Gastroesophageal sphincter (tissue), 4 donors: ENCODE measurements at places on chromosomes 13 and 19.

GRCh38 chr19:55681131-55682092, 6.4 kb downstream of the EPN1 start:
- peaks cover 90% of the 10 kb centered on the region for H3K36me3 ChIP-seq
- H3K4me1 ChIP-seq, result peaks cover 12% of the 10 kb centered on the region
- no peaks in the 10 kb centered on the region for H3K27me3 ChIP-seq
- H3K27ac ChIP-seq, result no peak overlapping the region

GRCh38 chr13:73325723-73326558, 267.1 kb downstream of the KLF5 start:
- no peak overlapping the region for H3K27ac ChIP-seq
- ATAC-seq, result no peak
- H3K27me3 ChIP-seq, result no peaks in the 10 kb centered on the region
- no peaks in the 10 kb centered on the region for H3K36me3 ChIP-seq
- H3K4me1 ChIP-seq, result no peaks in the 10 kb centered on the region

GRCh38 chr19:38502410-38503076, 69.1 kb downstream of the RYR1 start:
- ATAC-seq, result no peak
- H3K27ac ChIP-seq, result no peak overlapping the region
- no peaks in the 10 kb centered on the region for H3K36me3 ChIP-seq

DNA sequence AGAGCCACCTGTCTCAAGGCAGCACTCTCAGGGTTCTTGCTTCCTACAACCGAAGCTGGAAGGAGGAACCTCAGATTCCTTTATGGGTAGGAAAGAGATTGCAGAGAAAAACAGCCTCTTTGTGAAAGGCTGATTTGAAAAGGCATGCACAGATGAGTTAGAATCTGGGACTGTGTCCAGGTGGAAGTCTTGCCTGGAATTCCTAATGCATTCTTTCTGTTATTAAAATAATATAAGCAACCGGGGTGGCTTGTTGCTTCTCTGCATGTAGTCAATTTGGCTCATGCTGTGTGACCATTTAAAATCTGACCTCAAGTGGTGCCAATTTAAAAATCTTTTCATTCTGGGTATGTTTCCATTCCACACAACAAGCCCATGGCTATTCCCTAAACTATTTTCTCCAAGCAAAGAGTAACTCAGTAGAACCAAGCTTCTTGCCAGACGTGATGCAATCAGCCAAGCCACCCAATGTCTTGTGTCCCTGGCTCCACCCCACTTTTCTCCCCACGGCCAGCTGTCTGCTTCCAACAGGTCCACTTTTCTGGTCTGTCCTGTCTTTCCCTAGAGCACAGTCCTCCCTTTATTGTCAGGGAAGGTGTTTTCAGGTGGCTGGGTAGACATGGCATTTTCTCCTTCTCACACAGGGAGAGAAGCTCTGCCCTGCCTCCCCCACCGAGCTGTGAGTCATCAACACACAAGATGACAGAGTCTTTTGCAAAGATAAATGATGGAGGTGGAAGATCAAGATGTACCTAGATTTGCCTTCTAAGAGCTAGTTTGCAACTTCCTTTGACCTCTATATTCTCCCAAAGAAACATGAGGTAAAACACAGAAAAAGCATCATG, 394.3 kb downstream of the FOXO1 start:
- peak overlapping the region; percentile 87 for H3K27ac ChIP-seq
- H3K4me1 ChIP-seq, result peaks cover 42% of the 10 kb centered on the region
- ATAC-seq, result peak; percentile 85

DNA sequence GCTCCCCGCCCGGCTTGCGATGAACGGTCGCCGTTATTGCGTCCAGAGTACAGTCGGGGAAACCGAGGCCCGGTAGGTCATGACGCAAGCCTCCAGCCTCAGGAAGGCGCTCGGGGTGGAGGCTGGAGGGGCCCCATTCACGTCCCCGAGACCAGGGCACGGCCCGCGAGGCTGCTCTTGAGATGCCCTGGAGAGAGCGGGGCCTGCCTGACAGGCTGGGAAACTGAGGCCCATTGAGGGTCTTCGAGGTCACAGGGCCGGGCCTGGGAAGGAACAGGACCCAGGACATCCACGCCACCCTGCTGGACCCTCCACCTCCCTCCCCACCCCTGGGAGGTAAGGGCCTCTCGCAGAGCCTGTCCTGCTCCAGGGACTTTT, 367 bp downstream of the NDUFS7 start:
- H3K27ac ChIP-seq, result peak overlapping the region; percentile 78
- no peaks in the 10 kb centered on the region for H3K4me1 ChIP-seq
- no peaks in the 10 kb centered on the region for H3K27me3 ChIP-seq
- H3K4me3 ChIP-seq, result peak overlapping the region; percentile 98
- no peak for ATAC-seq

DNA sequence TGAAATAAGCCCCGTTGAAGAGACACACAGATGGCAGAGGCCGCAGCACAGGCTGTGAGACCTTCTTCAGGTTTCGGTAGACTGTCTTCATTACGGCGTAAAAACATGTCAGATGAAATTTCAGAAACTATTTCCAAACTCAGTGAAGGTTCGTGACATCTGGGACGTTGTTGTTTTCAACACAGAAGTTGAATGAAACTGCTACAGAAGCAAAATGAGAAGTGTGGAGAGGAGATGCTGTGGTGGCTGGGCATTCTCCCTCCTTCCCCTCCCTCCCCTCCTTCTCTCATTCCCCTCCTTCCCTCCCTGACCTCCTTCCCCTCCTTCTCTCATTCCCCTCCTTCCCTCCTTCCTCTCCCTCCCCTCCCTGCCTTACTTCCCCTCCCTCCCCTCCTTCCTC, 113.6 kb downstream of the ATP11A start:
- ATAC-seq, result no peak
- no peak overlapping the region for H3K27ac ChIP-seq
- H3K36me3 ChIP-seq, result peaks cover 21% of the 10 kb centered on the region
- H3K27me3 ChIP-seq, result no peaks in the 10 kb centered on the region

GRCh38 chr19:8571006-8571411, 6.2 kb downstream of the MYO1F start:
- H3K4me1 ChIP-seq, result no peaks in the 10 kb centered on the region
- no peak overlapping the region for H3K4me3 ChIP-seq
- no peak overlapping the region for H3K27ac ChIP-seq

- peaks cover 4% of the 10 kb centered on the region for H3K36me3 ChIP-seq
- no peaks in the 10 kb centered on the region for H3K27me3 ChIP-seq
- no peak for ATAC-seq
These were observed 14.1 kb downstream of the ZNF808 start for GRCh38 chr19:52541608-52542007.

DNA sequence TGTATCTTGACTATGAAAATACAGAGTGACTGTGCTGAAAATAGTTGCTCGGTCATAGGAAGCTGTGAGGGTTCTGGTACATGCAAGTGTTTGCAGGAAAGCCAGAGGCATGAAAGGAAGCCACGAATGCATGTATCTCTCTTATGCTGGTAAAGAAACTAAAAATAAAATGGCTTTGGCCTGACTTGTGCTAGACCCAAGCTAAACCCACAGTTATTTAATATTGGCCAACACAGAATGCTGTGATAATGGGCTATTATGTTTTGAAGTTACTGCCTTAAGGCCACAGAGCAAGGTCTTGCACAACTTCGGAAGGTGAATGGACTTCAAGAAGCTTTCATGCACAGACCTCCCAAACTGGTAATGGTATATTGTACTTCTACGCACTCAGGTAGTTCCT, 518.2 kb upstream of the HTR2A start:
- ATAC-seq, result no peak
- no peaks in the 10 kb centered on the region for H3K27me3 ChIP-seq
- no peaks in the 10 kb centered on the region for H3K36me3 ChIP-seq
- no peak overlapping the region for H3K27ac ChIP-seq

DNA sequence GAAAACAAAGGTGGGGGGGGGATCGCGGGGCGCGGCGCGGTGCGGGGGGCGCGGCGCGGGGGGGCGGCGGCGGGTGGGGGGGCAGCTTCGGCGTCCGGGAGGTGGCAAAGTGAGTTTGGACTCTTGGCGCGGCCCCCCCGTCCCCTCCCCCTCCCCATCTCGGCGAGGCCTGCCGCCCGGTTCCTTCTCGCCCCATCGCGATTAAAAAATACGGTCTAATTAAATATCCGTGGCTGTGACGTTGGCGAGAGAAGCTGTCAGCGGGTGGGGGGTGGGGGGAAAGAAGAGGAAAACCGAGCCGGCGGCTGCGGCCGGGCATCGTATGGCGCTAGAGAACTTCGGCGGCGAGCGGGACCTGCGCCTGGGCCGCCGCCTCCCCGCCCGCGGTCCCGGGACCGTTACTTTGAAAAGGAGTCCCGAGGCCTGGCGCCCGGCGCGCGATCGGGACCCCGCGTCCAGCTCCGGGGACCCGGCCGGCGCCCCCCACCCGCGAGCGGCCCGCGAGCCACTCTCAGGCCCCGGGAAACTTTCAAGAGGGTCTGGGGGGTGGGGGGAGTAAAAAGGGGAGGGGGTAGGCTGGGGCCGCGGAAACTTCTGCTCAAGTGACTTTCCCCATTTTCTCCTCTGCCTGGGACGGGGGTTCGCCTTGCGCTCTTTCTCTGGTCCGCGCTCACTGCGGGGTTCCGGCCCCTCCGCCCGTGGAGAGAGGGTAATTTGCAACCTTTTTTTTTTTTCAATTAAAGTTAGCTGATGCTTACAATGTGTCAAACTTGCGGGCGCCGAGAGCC, 146.3 kb upstream of the ZNF536 start:
- H3K4me1 ChIP-seq, result peaks cover 20% of the 10 kb centered on the region
- no peak for ATAC-seq
- peaks cover 97% of the 10 kb centered on the region for H3K27me3 ChIP-seq
- H3K36me3 ChIP-seq, result no peaks in the 10 kb centered on the region
- peak overlapping the region; percentile 74 for H3K4me3 ChIP-seq
- H3K27ac ChIP-seq, result peak overlapping the region; percentile 75

DNA sequence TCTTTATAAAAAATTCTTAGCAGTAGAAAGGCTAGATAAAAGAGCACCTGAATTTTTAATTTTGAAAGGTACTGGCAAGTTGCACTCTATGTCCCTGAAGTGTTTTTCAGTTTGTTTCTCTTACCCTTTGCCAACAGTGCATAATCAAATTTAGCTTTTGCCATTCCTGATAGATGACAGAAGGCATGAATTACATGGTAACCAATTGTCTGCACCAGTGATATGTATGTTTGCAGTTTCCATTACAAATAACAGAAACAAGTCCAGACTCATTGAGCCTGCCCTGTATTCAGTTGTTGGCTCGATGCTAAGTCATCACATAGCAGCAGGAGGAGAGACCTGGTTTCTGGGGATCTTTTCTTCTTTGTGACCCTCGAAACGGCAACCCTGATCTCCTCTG, 309.8 kb downstream of the DNAJC15 start:
- no peak for ATAC-seq
- H3K4me3 ChIP-seq, result no peak overlapping the region
- H3K27ac ChIP-seq, result no peak overlapping the region
- H3K4me1 ChIP-seq, result no peaks in the 10 kb centered on the region
- no peaks in the 10 kb centered on the region for H3K27me3 ChIP-seq

DNA sequence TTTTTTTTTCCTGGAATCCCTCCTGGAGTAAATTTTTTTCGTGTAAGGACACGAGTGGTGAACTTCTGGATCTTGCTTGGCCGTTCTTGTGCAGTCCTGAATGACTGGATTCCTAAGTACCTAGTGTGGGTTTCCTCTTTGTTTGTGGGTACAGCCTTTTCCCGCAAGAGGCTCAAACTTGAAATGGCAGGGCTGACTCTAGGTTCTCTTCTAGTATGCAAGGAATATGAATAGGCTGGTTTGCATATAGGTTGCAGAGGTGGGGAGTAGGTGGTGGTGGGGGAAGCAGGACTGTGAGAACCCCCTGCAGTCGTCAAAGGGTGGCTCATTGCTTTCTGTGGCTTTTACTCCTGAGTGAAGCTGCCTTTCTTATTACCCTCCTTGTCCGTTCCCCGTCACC, 13.6 kb downstream of the UBAC2 start:
- no peaks in the 10 kb centered on the region for H3K27me3 ChIP-seq
- H3K4me3 ChIP-seq, result no peak overlapping the region

GRCh38 chr13:77492982-77493381, 42.5 kb upstream of the SCEL start:
- ATAC-seq, result peak; percentile 50
- no peak overlapping the region for H3K27ac ChIP-seq

DNA sequence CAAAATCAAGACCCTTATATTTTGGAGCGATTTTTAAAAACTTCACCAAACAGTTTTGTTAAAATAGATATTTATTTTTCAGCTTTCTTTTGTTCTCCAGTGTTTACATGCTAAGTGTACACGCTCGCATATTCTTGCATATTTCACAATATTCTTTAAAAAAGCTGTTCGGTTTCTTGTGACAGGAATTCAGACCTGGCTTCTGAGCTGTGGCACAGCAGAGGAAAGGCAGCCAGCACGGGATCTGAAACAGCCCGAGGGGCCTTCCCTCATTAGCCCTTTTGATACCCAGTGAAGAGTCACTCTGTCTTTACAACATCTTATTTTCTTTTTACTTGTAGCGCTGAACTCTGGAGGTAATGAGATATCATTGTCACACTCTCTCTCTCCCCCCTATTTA, 234.0 kb downstream of the B3GLCT start:
- H3K4me3 ChIP-seq, result no peak overlapping the region
- no peaks in the 10 kb centered on the region for H3K4me1 ChIP-seq
- no peak for ATAC-seq
- H3K27ac ChIP-seq, result no peak overlapping the region
- no peaks in the 10 kb centered on the region for H3K27me3 ChIP-seq
- no peaks in the 10 kb centered on the region for H3K36me3 ChIP-seq

- H3K27ac ChIP-seq, result peak overlapping the region; percentile 73
- peak overlapping the region; percentile 65 for H3K4me3 ChIP-seq
- H3K4me1 ChIP-seq, result peaks cover 24% of the 10 kb centered on the region
- no peaks in the 10 kb centered on the region for H3K36me3 ChIP-seq
These were observed 764 bp downstream of the CLEC11A start for GRCh38 chr19:50723735-50724521.

DNA sequence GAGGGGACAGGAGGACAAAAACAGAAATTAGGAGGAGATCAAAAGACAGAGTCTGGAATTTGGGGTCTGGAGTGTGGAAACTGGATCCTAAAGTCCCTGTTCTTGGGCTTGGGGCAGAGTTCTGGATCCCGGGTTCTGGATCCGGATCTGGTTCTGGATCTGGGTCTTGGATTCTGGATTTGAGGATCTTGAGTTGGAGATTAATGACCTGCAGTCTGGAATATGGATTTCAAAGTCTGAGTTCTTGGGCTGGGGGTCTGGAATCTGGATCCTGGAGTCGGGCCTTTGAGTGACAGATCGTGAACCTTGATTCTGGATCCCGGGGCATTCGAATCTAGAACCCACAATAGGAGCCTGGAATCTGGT, 411 bp upstream of the KLK15 start:
- H3K4me1 ChIP-seq, result peaks cover 14% of the 10 kb centered on the region
- no peak overlapping the region for H3K4me3 ChIP-seq
- no peak overlapping the region for H3K27ac ChIP-seq

DNA sequence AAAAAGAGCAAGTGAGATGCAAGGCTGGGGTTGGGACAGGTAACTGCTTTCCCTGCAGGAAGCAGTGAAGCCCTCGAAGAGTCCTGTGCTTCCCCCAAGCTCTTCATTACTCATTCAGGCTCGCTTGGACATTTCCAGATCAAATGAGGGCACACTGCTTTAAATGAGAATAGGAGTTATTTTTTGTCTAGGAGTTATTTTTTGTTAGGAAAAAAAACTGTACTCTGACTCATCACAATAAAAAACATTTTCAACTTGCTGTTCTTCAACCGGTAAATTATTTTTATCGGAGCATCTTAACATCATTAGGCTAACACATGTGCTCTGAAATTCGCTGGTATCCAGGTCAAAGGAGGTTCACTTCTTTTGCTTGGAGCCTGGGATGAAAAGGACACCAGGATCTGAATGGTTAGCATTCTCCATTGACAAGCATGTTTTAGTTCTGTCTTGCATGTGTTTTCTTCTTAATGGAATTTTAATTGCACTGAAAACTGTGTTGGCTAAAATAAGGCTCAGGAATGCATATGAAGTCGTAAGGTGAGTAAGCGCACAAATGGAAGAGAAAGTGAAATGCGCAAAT, 80.7 kb upstream of the STK24 start:
- H3K27ac ChIP-seq, result no peak overlapping the region
- H3K4me3 ChIP-seq, result no peak overlapping the region
- no peaks in the 10 kb centered on the region for H3K4me1 ChIP-seq
- H3K36me3 ChIP-seq, result no peaks in the 10 kb centered on the region
